ENCODE measurements at places on chromosomes 2 and 18. TPM values are rescaled to one million over a fixed set of nuclear protein-coding genes. Genes with fewer than 3 reads are reported as not detected.

DNA sequence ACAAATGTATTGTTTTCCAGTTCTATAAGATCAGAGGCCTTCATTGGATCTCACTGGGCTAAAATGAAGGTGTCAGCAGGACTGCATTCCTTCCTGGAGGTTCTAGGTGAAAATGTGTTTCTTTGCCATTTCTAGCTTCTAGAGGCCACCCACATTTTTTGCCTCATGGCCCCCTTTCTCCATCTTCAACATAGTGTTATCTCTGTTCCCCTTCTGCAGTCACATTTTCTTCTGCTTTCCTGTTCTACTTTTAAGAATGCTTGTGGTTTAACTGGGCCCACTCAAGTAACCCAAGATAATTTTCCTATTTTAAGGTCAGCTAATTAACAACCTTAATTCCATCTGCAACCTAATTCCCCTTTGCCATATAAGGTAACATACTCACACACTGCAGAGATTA is 36.1 kb downstream of the METTL21A start:
- no peaks in the 10 kb centered on the region for H3K27me3 ChIP-seq
- no peak overlapping the region for H3K27ac ChIP-seq
- H3K4me3 ChIP-seq = no peak overlapping the region
- no peaks in the 10 kb centered on the region for H3K36me3 ChIP-seq
- no peak for DNase-seq

- no peaks in the 10 kb centered on the region for H3K27me3 ChIP-seq
- H3K27ac ChIP-seq = no peak overlapping the region
- H3K4me1 ChIP-seq = no peaks in the 10 kb centered on the region
- DNase-seq = no peak
Observed at GRCh38 chr2:160499865-160500264, 6.3 kb upstream of the RBMS1 start.

DNA sequence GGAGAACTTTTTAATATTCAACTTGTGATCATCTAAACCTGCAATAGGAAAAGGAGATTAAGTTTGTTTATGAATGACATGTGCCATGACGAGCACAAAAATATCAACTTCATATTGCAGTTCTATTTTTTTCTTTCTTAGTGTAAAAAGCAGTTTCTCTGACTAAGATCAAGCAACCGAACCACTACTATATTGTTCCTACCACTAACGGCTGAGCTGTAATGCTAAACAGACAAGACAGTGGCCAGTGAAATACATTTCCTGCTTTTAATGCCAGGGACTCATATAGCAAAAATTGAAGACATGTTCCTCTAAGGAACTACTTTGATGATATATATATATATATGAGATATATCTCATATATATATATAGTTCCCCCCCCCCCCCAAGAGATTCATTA is 1705.6 kb upstream of the TMEFF2 start:
- no peak overlapping the region for H3K4me3 ChIP-seq
- H3K27ac ChIP-seq = no peak overlapping the region
- no peaks in the 10 kb centered on the region for H3K36me3 ChIP-seq

GRCh38 chr2:233213975-233214374 is 37.5 kb upstream of the ATG16L1 start:
- H3K36me3 ChIP-seq = no peaks in the 10 kb centered on the region
- H3K4me3 ChIP-seq = no peak overlapping the region
- no peaks in the 10 kb centered on the region for H3K4me1 ChIP-seq
- no peak overlapping the region for H3K27ac ChIP-seq
- H3K27me3 ChIP-seq = no peaks in the 10 kb centered on the region

- H3K4me1 ChIP-seq = peaks cover 15% of the 10 kb centered on the region
- H3K36me3 ChIP-seq = peaks cover 16% of the 10 kb centered on the region
- H3K4me3 ChIP-seq = no peak overlapping the region
- no peaks in the 10 kb centered on the region for H3K27me3 ChIP-seq
- no peak overlapping the region for H3K27ac ChIP-seq
Observed at GRCh38 chr2:47028171-47028570, 112.6 kb upstream of the MCFD2 start.

- H3K4me1 ChIP-seq = no peaks in the 10 kb centered on the region
- H3K27ac ChIP-seq = no peak overlapping the region
- no peaks in the 10 kb centered on the region for H3K36me3 ChIP-seq
- DNase-seq = no peak
Observed at GRCh38 chr2:153940511-153940910, 68.8 kb downstream of the GALNT13 start.

- H3K27ac ChIP-seq = no peak overlapping the region
- H3K4me3 ChIP-seq = no peak overlapping the region
- no peaks in the 10 kb centered on the region for H3K36me3 ChIP-seq
- no peak for DNase-seq
- H3K4me1 ChIP-seq = no peaks in the 10 kb centered on the region
Observed at GRCh38 chr2:71710367-71711132, 257.2 kb downstream of the DYSF start.

GRCh38 chr2:203743441-203743981 is 37.1 kb downstream of the CD28 start:
- H3K4me3 ChIP-seq = no peak overlapping the region
- no peaks in the 10 kb centered on the region for H3K36me3 ChIP-seq
- no peak overlapping the region for H3K27ac ChIP-seq

- DNase-seq = peak; percentile 81
- no peaks in the 10 kb centered on the region for H3K27me3 ChIP-seq
- H3K4me3 ChIP-seq = no peak overlapping the region
- peak overlapping the region; percentile 83 for H3K27ac ChIP-seq
- H3K4me1 ChIP-seq = peaks cover 45% of the 10 kb centered on the region
Observed at GRCh38 chr2:6186332-6187151, 494.4 kb downstream of the SOX11 start.

- no peak overlapping the region for H3K27ac ChIP-seq
- no peaks in the 10 kb centered on the region for H3K27me3 ChIP-seq
- H3K4me3 ChIP-seq = no peak overlapping the region
- no peaks in the 10 kb centered on the region for H3K36me3 ChIP-seq
- peak; percentile 13 for DNase-seq
Observed at GRCh38 chr2:28201671-28202180, 190.9 kb upstream of the FOSL2 start.

DNA sequence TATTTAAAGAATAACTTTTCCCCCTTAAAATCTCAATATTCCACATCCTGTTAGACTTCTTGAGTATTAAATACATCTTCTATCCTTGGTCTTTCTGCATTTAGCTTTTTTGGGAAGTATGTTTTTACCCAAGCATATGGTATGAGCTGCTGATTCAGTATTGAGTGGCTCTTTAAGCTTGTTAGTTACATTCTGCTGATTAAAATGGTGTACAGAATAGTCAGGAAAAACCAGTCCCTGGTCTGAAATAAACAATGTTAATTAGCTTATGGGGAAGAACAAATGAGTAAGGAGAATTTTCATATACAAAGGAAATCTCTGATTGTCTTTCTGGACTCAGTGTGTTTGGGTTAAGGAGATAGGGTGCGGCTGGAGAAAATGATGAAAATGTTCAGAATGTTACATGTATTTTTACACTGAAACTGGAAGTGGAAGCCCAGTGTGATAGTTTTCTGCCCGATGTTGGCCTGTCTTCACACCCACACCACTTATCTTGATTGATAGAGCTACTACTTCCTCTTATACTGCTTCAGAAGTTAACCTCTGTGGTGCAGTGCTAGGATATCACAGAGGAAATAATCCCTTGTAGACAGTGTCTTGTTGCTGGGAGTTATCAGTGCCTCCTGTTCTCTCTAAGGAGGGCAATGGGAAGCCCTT is 84.0 kb downstream of the MSH2 start:
- no peak overlapping the region for H3K4me3 ChIP-seq
- DNase-seq = no peak
- no peaks in the 10 kb centered on the region for H3K4me1 ChIP-seq
- H3K36me3 ChIP-seq = peaks cover 5% of the 10 kb centered on the region

- no peak for DNase-seq
- peaks cover 16% of the 10 kb centered on the region for H3K4me1 ChIP-seq
- H3K36me3 ChIP-seq = no peaks in the 10 kb centered on the region
Observed at GRCh38 chr2:31378791-31379501, 35.6 kb downstream of the XDH start.

DNA sequence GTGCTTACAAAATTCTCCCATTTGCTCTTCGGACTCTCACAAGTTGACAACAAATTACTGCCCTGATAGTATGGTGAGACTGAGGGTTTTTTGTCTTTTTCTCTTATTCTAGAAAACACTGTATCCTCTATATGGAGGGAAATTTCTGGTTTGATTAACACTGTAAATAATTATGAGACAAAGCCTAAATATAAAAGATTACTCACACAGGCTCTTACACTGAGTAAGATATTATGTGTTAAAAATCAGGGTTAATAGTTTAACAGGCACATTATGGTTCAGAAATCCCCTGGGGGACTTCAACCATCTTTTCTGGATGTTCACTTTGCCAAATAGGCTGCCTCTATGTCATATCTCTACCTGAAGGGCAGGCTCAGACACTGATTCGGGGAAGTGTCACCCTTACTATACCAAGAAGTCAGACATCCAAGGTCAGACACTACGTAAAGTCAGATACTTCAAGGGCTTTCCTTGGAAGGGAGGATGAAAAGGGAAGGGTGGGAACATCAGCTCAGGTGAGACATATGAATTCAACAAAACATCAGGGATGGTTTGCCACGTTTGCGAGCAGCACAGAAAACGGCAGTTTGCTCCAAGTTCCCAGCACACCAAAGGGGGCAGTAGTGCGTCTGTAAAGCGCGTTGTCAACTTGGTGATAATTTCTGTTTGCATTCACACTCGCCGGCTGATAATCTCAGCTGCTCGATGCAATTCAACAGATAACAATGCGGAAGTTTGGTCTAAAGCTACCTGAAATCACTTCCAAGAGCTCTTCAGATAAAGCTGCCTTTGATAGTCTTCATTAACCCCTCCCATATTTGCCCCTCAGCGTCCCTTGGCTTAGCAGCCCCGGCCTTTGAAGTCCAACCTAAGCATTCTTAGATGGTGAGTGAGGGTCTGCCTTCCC is 972 bp upstream of the RASGRP3 start:
- peak; percentile 87 for DNase-seq
- H3K4me3 ChIP-seq = peak overlapping the region; percentile 44
- H3K27ac ChIP-seq = peak overlapping the region; percentile 95
- no peaks in the 10 kb centered on the region for H3K27me3 ChIP-seq

DNA sequence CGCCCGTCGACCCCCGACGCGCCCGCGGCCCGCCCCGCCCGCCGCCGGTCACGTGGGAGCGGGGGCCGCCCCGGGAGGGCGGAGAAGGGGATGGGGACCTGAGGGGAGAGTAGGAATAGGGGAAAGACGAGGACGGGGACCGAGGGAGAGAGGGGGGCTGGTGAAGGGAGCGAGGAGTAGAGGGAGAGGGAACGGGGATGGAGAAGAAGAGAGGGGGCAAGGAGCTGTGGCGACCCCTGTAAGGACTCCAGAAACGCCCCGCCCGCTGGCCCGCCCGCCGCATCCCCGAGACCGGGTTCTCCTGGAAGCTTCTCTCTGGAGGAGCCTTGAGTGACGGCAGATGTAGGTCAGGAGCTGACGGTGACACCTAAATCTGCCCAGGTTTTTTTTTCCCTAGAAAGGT is 615 bp downstream of the ADNP2 start:
- peak overlapping the region; percentile 91 for H3K27ac ChIP-seq
- peaks cover 24% of the 10 kb centered on the region for H3K4me1 ChIP-seq
- no peaks in the 10 kb centered on the region for H3K27me3 ChIP-seq
- no peak for DNase-seq
- no peaks in the 10 kb centered on the region for H3K36me3 ChIP-seq
- H3K4me3 ChIP-seq = peak overlapping the region; percentile 55

DNA sequence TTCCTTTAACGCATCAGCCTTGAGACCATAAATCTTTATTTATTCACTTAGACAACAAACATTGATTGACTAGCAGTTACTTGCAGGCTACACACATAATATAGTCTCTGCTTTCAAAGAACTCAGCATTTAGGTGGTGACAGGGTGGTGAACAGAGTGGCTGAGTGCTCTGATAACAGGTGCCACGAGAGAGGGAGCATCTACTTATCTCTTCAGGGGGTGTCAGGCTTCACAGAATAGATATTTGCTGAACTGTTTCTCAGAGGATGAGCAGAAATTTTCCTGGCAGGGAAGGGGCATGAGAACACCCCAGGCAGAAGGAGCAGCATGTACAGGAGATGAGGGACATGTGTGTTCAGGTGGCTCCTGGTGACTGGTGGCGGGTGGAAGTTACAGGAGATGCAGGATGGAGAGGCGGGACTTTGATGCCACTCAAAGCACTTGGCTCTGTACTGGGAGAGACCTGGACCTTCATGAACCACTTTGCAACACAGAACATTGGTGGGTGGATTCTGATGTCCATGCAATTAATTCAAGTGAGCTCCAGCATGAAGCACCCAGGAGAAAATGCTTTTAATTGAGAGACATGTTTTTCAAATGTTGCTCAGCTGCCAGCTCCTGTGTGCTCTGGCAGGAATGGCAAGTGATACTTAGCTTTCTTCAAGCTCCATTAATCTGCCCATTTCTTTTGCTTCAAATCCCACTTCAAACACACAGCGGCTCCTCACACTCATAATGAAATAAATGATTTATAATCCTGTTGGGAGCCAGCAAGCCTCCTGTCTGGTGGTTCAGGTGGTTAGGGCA is 248.9 kb downstream of the MYCN start:
- no peaks in the 10 kb centered on the region for H3K4me1 ChIP-seq
- no peak overlapping the region for H3K4me3 ChIP-seq
- H3K27me3 ChIP-seq = no peaks in the 10 kb centered on the region
- DNase-seq = no peak
- H3K27ac ChIP-seq = no peak overlapping the region
- H3K36me3 ChIP-seq = no peaks in the 10 kb centered on the region

- H3K27me3 ChIP-seq = no peaks in the 10 kb centered on the region
- no peak overlapping the region for H3K27ac ChIP-seq
- H3K4me1 ChIP-seq = peaks cover 30% of the 10 kb centered on the region
Observed at GRCh38 chr2:10402062-10402585, 46.0 kb downstream of the ODC1 start.

- H3K4me3 ChIP-seq = no peak overlapping the region
- H3K36me3 ChIP-seq = no peaks in the 10 kb centered on the region
- H3K4me1 ChIP-seq = no peaks in the 10 kb centered on the region
- no peaks in the 10 kb centered on the region for H3K27me3 ChIP-seq
Observed at GRCh38 chr18:21548647-21549046, 51.9 kb downstream of the ESCO1 start.

- H3K36me3 ChIP-seq = no peaks in the 10 kb centered on the region
- no peaks in the 10 kb centered on the region for H3K27me3 ChIP-seq
- no peak overlapping the region for H3K4me3 ChIP-seq
- H3K4me1 ChIP-seq = no peaks in the 10 kb centered on the region
Observed at GRCh38 chr2:58106896-58107295, 60.3 kb downstream of the VRK2 start.

DNA sequence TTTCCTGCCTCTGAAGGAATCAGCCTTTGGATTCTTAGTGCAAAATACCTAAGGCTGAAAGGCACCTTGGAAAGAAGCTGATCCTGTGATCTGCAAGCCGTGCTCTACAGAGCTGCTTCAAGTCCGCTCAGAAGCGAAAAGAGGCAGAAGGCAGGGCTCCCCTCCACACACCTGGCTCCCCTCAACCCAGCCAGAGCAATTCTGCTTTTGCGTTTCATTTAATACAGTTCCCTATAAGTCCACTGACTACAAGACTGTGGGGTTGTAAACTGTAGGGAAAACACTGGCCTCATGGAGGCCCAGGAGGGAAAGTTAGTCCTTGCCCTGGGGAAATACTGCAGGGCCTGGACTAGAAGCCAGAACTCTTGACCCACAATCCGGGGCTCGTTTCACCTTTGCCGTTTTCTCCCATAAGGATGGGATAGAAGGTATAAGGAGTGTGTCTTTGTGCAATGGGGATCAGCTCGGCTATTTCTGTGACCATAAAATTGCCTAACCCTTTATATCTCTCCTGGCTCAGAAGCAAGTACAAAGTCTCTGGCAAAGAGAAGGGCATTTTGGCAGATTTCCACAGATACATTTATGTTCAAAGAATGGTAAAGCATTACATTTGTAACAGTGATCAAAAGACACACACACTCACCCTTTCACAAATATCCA is 95.8 kb upstream of the TEX51 start:
- H3K27ac ChIP-seq = no peak overlapping the region
- no peaks in the 10 kb centered on the region for H3K27me3 ChIP-seq
- DNase-seq = no peak
- H3K4me3 ChIP-seq = no peak overlapping the region
- no peaks in the 10 kb centered on the region for H3K36me3 ChIP-seq

The TTC32 gene
- 2.0 TPM for total RNA-seq

The NAB1 gene
- 19.8 TPM for total RNA-seq

The UGT1A10 gene
- total RNA-seq = 0.99 TPM

Measured in body of pancreas (tissue), 4 donors.